IPS DF 19.7 (cell line): ENCODE measurements at places on chromosomes 13 and 19.

DNA sequence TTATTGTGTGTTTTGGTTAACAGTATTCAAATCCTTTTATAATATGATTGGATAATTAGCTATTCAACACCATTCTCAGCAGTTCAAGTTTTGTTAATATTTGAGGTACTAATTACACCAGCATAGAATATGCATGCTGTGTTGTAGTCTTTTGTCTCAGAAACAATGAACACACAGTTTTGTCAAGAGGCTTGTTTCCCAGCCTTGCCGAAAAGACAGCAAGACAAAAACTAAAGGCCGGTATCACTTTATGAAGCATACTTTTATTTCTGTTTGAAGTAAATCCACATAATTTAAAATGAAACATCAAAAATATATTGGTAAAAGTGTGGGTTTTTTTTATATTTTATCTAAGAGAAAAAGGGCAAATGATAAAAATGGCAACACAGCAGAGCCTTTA, 7.5 kb downstream of the GPR180 start:
- no peak for DNase-seq

- DNase-seq: no peak
Measured at GRCh38 chr19:5128251-5128935, 159.5 kb downstream of the KDM4B start.

- no peak for DNase-seq
Measured at GRCh38 chr19:32130332-32130731, 215.1 kb upstream of the ZNF507 start.

- DNase-seq: no peak
Measured at GRCh38 chr19:2186071-2186846, 22.5 kb downstream of the DOT1L start.

- no peak for DNase-seq
Measured at GRCh38 chr13:24212254-24212653, 51.7 kb downstream of the SPATA13 start.
